Activated CD8-positive, alpha-beta memory T cell treated with anti-CD3 and anti-CD28 coated beads, Interleukin-2, amount 50 U/mL, for 48 hours (primary cell): ENCODE measurements at places on chromosomes 1 and 21.
A peak's percentile ranks its signal among the peaks of the same experiment; 100 is the strongest.

- DNase-seq, result no peak
These were observed 97.8 kb upstream of the ZC3H11B start for GRCh38 chr1:219710529-219711194.

- DNase-seq, result no peak
These were observed 534 bp downstream of the KCNH1 start for GRCh38 chr1:211133393-211133835.

GRCh38 chr1:178122283-178122682, 28.4 kb downstream of the RASAL2 start:
- DNase-seq, result no peak

DNA sequence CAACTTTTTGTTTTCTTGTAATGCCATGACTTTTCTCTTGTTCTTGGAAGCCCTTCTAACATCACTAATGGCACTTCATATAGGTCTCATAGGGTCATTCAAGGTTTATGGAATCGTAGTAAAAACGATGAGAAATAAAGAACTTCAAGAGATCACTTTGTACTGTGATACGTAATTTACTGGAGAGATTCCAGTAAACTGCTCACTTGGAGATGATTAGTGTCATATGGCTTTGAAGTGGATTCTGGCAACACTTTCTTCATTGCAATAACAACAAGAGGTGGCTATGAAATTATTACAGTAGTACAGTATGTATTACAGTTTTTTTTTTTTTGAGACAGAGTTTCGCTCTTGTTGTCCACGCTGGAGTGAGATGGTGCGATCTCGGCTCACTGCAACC, 103.4 kb downstream of the RUSC1 start:
- no peak for DNase-seq

DNA sequence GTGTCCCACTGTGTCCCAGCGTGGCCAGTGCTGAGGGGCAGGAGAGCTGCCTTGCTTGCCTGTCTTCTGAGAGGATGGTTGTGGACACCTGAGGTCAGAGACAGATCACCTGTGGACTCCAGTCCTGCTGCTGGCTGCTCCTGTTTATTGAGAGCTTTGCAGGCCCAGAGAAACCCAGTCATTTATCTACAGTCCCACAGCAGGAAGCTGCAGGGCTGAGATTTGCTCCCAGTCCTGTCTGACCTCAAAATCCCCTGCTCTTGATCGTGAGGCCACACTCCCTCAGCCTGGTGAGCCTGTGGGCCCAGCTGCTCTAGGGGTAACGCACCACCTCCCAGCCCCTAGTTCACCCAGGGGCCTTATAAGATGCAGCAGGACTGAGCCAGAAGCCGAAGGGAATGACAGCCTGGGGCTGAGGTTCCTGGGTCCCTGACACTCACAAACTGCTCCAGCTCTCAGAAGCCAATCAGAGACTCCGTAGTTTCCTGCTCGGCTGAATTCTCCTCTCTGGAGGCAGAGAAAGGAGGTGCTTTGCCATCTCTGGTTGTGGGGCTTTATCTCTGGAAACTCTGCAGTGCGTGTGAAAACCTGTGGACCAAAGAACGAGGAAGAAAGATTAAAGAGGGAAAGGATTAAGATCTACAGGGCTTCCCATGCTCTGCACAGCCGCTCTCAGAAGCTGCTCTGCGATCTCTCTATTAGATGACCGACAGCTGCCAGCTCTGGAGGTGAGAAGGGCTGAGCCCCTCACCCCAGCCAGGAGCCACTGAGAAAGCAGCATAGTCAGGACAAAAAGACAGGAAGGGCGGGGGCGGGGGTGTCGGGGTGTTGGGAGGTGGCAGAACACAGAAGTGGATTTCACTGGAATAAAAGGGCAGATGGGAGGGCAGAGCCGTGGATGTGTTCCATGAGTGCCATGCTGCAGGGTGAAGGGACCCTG, 39.1 kb downstream of the UBIAD1 start:
- no peak for DNase-seq

DNA sequence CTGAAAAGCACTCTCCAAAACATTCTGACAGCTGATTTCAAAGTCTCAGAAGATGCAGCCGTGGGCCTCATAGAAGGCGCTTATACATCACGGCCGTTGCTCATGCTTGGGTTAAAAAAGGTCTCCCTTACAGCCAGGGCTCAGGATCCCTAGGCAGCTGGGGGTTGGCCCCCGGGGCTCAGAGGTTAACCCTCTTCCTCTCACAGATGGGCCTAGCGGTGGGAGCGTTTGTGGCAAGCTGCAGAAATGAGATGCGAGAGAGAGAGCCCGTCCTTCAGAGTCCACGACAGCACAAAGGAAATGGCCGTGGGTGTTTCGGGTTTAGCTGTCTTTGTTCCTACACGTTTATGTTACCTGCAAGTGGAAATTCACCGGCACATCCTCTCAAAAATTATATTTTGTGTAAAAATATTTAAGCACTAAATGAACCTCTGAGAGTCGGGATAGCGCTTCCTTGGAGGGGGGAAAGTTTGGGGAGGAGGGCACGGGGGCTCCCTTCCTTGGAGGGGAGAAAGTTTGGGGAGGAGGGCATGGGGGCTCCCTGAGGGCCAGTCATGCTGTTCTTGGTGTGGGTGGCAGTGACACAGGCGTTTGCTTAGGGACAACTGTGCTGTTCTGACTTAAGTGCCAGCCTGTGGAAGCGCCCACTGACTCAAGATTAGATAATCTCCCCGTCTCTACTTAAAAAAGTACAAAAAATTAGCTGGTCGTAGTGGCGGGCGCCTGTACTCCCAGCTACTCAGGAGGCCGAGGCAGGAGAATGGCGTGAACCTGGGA, 20.5 kb upstream of the PRDM15 start:
- peak; percentile 82 for DNase-seq

- no peak for DNase-seq
These were observed 357.6 kb downstream of the KIF26B start for GRCh38 chr1:245512181-245512888.

DNA sequence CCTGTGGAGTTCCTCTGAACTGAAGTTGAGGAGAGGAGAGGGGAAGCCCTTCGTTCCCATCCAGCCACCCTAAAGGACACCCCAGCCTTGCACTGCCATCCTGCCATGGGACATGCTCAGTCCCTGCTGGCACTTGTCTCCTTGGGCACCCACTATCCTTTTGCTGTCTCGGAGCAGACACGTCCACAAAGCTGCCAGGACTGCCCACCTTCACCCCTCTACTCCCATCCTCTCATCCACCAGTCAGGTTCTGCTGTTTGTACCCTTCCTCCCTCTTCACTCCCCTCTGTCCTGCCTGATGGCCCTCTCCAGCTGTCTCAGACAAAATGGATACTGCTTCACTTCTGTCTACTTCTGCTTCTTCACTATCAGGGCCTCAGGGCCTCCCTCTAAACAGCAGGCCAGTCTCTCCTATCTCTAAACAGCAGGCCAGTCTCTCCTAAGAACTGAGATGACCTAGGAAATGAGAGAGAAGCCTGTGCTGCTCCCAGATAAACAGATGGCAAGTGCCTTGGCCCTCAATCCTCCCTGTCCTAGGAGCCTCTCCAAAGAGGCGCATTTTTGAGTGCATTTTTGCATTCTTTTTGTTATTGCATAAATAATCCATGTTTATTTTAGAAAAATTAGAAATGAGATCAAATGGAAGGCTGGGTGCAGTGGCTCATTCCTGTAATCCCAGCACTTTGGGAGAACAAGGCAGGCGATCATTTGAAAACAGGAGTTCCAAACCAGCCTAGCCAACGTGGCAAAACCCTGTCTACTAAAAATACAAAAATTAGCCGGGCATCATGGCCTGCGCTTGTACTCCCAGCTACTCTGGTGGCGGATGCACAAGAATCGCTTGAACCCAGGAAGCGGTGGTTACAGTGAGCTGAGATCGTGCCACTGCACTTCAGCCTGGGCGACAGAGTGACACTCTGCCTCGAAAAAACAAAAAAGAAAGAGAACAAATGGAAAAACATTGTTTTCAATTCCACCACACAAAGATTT, 4.4 kb upstream of the PYCR2 start:
- DNase-seq, result no peak

- DNase-seq, result no peak
These were observed 63.3 kb downstream of the LHX9 start for GRCh38 chr1:197980457-197980856.

DNA sequence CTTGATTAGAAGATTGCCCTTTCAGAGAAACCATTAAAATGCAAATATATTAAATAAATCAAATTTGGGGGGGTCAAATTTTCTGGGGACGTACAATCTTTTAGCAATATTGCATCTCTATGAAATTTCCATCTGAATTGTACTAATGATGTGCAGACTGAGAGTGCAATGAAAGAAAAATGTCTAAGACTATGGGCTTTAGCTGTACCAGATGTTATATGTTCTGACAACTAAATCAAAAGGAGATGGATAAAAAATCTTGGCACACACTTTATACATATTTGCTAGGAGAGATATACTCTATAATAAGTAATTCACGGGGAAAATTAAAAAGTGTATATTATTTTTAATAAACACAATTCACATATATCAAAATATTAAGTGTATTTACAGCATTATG, 13.0 kb upstream of the PLPPR5 start:
- no peak for DNase-seq

DNA sequence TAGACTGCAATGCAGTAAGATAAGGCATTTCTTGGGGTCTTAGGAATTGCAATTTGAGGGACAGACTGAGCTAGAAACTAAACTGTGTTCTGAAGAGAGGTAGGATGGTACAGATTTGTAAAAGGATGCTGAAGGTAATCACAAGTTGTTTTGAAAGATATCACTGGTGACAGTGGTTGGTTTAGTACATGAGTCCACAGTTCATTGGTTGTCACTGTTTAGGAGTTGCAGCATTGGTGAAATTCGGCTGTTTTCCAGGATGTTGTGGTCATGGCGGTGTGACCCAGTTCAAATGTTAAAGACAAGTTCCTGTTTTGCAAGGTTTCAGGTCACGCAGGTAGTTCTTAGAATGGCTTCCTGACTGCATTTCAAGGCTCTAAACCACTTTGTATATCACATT, 292.8 kb upstream of the B3GALT2 start:
- no peak for DNase-seq

DNA sequence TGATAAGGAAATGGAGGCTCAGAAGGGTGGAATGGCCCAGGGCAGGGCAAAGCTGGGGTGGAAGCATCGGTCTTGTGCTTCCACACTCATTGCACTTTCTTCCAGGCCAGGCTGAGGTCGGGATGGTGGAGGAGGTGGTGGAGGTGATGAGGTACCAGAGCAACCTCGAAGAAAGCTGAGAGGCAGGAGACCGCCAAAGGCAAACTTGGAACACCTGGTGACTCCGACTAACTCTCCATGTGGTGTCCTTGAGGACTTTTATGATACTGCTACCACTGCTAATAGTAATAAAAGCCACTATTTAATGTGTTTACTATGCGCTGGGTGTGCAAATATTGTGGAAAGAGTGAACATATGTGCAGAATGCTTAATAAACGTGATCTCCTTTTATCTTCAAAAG, 16.9 kb upstream of the BTG2 start:
- DNase-seq, result no peak

DNA sequence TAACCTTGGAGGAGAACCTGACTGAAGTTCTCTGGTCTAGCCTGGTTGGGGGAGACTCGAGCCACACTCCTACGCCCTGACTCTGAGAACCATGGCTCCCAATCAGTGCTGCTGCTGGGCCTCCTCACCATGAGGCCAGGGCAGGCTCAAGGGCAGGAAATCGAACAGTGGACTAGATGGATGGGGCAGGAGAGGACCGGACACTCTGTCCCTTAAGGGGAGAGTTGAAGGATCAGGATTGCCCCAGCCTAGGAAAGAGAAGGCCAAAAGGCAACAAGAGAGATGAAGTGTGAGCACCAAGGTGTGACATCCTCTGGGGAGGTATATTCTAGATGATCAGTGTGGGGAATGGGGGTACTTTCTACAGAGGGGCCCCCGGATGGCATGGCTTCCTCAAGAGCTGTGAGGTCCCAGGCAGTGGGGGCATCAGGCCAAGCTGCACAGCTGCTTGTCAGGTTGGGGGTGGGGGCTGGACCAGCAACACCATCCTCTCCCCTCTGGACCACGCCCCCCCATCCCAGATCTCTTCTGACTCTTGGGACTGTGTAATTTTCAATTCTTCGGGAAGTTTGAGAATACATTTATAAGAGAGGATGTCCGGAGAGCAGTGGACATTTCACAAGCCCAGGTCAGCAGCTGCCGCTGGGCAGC, 34.0 kb downstream of the MX1 start:
- DNase-seq, result no peak

DNA sequence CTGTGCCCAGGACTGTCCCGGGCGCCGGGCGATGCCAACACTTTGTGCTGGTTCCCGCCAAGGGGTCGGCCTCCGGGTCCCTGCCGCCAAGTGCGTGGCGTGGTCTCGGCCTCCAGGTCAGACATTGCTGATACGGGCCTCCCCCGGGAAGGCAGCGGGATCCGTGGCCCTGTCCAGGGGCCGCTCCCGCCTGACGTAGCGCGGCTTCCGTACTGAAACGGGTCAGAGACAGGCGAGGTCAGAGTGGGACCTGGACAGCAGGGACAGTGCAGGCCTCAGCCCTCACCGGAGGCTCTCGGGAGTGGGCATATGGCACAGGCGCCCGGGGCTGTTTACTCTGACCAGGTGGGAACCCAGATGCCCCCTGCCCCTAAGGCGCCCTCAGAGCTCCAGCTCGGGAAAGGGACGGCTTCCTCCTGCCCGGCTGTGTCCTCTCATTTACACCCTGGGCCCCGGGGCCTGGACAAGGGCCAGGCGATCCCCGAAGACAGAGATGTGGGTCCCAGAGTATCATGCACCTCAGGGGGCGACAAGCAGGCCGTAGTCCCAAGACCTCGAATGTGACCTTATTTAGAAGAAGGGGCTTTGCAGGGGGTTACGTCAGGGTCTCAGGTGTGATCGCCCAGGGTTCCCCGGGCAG, 8.8 kb upstream of the RNF223 start:
- DNase-seq, result no peak

DNA sequence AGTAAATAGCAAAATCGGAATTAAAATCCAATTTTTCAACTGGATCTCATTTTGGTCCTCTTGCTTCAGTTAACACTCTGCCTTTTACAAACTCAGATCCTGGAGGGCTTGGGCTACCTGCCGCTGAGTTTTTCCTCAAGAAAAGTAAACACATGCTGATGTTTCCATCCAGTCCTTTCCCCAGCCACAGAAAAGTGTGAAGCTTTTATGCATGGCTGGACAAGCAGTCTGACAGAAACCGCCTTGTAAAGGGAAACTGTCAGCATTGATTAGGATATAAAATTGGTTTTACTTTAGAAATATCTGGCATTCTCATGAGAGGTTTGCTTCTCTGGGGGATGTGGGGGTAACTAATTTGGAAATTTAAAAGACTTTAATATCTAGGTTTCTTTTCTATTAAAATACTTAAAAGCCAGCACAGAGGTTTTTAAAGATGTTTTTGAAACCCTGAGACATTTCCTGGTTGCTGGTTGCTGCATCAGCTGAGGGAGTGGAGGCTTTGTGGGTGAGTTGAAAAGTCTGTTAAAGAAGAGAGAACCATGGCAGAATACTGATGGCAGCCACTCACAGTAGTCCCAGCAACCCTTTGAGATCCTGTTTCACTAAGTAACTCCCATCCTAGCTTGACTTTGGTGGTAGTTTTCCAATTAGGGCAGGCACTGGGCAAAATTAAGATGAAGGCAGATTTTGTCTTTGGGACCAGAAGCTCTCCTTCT, 238.3 kb downstream of the PAPPA2 start:
- DNase-seq, result no peak

DNA sequence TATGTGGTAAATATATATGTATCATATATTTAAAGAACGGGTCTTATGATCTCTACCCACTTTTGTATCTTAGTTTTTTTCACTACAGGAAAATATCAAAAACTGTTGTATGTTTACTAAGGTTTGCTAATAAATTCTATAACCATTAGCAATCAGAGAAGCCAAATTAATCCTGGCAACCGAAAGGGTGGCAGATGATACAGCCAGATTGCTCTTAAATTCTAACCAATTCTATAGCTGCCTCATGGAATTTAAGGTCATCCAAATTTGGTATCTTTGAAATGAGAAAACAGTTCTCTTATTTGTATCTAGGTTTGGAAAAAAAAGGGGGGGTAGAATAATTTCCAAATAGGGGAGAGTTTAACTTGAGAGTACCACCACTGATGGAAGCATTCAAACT, 591.2 kb downstream of the SMYD3 start:
- DNase-seq, result no peak
